NCI-H774 (cell line): ENCODE measurements at places on chromosomes 2 and 18.

- no peak for DNase-seq
Observed at GRCh38 chr2:118779362-118779761, 68.1 kb downstream of the EN1 start.

- no peak for DNase-seq
Observed at GRCh38 chr2:212381428-212382102, 157.0 kb downstream of the ERBB4 start.

GRCh38 chr2:197209742-197210408 lies 100.7 kb downstream of the ANKRD44 start:
- DNase-seq, result no peak

DNA sequence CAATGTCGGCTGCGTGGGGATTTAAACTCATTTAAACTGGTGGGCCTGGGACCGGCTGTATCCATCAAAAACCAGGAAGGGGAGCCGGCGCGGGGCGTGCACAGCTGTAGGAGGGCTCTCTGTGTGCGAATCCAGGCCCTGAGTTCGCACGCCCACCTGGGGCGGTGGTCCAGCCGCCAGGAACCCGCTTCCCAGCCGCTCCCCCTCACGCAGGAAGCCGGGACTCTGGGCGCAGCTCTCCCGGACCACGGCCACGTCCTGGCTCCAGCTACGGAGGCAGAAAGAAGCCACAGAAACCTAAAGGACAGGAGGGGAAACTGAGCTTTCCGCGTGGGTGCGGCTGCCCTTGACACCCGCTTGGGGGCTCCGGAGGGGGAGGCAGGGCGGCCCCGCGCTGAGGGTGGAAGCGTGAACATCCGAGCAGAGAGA lies 80.6 kb downstream of the GFPT1 start:
- no peak for DNase-seq

DNA sequence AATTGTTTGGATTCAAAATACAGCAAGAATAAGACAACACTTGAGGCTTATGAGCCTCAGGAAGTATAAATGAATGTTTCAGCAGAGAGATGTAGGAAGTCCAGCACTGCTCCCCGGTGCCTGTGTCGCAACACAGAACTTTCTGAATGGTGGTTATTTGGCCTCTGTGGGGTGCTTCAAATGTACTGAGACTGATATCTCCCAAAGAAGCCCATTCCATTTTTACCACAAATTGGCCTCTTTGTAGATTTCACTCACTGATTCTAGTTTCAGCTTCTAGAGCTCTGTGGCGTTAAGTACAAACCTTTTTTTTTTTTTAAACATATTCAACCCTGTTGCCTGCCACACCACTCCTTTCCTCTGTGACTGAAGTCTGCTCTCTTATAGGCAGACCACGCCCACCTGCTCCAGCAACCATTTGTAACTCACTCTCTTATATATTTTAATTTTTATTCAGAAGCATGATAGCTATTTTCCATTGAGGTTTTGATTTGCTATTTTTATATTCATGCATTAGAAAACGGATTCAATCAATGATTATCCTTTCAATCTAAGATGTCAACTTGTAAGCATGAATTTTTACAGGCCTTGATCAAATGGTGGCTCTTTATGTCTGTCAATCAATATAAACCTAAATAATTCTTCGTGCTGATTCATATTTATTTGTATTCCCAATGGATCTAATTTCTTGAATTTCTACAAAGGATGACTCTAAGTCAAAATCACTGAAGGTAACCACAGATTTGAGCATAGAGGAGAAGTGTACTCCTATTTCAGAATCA lies 277.1 kb upstream of the CCDC68 start:
- no peak for DNase-seq

DNA sequence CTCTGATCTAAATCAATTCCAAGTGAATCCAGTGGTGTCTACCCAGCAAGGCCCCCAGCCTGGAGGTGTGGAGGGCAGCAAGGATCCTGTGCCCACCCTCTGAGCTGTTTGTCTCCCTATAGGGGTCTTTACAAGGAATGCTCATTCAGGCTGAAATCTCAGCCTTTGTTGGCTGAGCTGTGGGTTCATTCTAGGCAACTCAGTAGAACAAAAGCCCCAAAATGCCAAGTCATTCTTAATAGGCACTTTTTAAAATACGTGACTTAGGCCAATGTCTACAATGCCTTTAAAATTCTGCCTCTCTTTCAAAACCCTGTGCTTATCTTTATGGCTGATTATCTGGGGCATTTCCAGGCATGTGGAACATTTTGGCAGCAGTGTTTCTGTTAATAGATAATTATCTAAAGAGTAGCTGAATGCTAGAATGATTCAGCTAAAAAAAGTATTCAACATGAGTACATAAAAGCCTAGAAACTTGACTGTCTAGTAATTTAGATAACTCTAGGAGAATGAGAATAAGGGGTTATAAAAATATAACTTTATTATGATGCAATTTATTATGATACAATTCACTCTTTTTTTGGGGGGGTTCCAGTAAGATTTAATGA lies 7.4 kb downstream of the UGT1A6 start:
- no peak for DNase-seq

DNA sequence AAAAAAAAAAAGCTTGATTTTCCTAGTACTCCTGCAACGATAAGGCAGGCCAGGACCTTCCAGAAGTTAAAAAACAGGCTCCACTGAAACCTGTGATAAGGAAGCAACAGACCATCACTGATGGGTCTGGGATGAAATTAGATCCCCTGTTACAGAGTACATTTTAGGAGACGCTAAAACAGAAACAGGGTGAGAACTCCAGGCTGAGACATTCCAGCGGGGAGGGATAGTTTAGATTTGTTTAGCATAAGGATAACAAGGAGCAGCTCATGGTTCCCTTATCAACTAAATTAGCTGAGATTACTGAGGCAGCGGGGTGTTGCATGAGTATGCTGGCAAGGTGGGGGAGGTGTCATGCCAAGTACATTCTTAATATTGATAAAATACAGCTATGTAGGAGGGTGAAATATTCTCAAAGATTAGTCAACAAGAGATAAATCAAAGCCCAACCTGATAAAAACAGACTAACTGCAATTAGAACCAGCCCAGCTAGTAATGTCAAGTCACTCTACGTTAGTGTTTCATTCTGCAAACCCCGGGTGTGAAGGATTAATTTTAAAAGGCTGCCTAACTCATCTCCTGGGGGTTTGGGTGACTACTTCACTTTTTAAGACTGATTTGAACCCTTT lies 75.0 kb upstream of the BZW1 start:
- DNase-seq, result no peak

DNA sequence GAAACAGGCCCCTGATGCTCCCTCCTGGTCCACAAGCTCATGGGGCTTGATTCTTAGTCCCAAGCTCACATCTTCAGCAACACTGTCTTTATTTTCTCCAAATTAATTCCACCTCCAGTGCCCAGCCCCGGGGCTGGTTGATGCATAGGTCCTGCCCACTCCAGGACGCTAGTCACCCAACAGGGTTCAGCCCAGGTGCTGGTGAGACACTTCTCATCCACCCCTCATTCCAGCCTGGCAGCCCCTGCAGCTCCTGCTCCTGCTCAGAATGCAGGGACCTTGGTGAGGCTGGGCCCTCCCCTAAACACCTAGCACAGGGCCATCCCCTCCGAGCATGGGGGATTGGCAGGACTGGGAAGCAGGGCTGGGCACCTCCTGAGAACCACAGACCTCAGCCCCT lies 25.7 kb downstream of the STEAP3 start:
- DNase-seq, result no peak

DNA sequence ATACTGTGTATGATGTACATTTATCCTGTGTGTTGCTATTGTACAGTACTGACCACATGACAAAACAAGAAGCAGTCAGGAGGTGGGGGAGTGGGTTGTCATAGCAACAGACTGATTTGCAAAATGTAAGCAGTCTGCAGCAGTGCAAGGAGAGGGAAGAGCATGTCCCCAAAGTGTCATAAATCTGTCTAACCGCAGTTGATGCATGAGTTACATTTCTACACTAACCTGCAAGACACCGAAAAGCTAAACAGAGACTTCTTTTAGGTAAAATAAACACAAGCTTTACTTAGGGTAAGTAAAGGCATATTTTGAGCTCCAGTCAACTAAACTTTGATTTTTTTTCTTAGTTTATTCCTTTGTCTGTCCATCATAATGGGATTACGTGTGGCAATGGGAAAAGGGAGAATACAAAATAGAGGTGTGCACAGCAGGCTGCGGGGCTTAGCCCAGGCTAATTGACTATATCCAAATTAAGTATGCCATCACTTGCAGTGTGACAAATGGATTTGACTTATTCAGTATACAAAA lies 134.5 kb downstream of the MEIS1 start:
- peak; percentile 12 for DNase-seq

DNA sequence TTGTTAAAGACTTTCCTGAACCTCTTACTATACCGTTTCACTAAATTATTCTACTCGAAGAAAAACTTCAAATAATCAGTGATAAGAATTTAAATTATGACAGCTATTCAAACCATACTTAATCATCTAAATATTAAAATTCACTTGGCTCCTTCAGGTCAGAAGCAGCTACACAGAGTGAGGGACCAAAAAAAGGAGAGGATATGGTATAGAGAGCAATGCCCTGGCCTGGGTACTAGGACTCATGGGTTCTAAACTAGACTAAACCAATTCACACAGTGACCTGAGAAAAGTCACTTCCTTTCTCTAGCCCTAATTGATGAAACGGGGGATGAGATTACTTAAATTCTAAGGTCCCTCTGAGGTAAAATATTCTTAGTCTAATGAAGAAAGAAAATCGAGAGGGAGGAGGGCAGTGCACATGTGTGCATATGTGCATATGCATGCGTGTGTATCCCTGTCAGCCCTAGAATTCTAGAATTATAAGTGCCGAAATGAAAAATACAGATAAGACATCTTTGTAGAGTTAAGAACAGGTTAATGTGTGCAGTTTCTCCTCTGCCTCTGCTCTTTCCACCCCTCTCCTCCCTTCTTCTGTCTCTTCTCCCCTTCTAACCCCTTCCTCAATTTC lies 11.2 kb downstream of the STRN start:
- no peak for DNase-seq

- DNase-seq, result no peak
Observed at GRCh38 chr18:79523206-79523735, 127.5 kb downstream of the NFATC1 start.

DNA sequence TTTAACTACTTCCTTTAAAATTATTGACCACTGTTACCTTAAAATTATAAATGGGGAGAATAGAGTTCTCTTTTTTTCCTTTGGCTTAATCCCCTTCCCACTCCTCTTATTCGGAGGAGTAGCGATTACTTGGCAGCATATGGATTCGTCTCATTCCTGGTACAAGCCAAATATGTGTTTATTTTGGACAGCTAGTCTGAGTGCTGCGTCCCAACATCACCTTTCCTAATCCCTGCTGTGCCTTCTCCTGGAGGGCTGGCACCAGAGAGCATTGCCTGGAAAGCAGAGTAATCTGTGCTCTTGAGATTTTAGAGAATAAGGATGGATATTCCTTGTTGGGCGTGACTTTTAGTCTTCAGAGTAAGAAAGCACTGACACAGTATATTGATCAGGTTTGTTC lies 185.6 kb downstream of the AGAP1 start:
- no peak for DNase-seq

- no peak for DNase-seq
Observed at GRCh38 chr2:214077727-214078126, 333.1 kb upstream of the VWC2L start.

GRCh38 chr2:123164216-123164615 lies 860.9 kb upstream of the CNTNAP5 start:
- no peak for DNase-seq

GRCh38 chr18:28728891-28729290 lies 552.0 kb upstream of the CDH2 start:
- DNase-seq, result no peak

- no peak for DNase-seq
Observed at GRCh38 chr2:226637383-226637782, 162.2 kb downstream of the IRS1 start.

DNA sequence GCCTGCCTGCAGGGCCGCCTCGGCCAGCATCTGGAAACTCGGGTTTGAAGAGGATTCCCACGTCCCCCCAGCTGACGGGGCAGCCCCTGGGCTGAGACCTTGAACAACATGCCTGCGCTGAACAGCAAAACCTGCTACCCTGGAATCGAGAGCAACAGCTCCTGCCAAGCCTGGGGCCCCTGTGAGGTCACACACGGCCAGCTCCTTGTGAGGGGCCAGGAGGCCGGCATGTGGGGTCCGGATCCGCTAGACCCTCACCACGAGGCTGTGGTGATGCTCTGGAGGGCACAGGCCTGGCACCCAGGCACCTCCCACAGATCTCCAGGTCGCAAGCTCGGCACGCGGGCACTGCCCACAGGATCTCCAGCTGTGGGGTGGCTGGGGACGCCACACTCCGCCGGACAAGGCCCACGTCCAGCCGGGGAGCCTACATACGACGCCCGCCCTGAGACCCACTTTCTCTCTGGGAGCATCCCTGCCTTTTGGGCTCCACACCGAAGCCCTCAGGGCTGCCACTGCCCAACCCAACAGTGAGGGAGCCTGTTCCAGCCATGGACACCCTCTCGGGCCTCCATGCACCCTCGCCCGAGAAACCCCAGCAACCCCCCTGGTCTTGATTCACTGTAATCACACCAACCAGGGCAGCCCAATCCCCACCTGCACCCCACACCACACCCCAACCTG lies 34.1 kb downstream of the SLC66A2 start:
- DNase-seq, result no peak

- no peak for DNase-seq
Observed at GRCh38 chr2:191276792-191277465, 31.7 kb downstream of the MYO1B start.

- DNase-seq, result no peak
Observed at GRCh38 chr2:85400023-85400422, 10.1 kb downstream of the CAPG start.

DNA sequence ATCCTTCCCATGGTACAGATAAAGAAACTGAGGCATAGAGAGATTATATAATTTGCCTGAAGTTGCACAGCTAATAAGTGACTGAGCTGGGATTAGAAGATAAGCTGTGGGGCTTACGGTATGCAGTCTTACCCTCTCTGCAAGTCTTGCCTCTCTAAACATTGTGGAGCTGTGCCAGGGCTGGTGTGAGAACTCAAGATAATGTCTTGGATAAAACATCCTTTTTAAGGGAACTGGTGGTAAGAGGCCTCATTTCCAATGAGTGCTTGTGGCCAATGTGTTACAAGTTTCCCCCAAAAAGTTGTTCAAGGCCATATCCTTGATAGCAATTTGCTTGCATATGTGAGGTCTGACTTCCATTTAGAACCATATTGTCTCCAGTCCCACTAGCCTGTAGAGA lies 84.3 kb upstream of the ETAA1 start:
- no peak for DNase-seq

GRCh38 chr2:238573065-238573778 lies 146.5 kb downstream of the ASB1 start:
- no peak for DNase-seq

GRCh38 chr2:46032161-46032813 lies 264.9 kb upstream of the EPAS1 start:
- DNase-seq, result no peak

GRCh38 chr2:70789304-70790135 lies 923 bp downstream of the FIGLA start:
- no peak for DNase-seq

GRCh38 chr2:232441147-232441651 lies 14.8 kb upstream of the ALPI start:
- no peak for DNase-seq
